Stimulated activated naive CD8-positive, alpha-beta T cell treated with anti-CD3 and anti-CD28 coated beads, Interleukin-15, Interleukin-2, amounts not matched to agents 100 U/mL and 50 U/mL, for 24 hours (primary cell): ENCODE measurements at places on chromosomes 7 and 10.
A peak's percentile ranks its signal among the peaks of the same experiment; 100 is the strongest.

GRCh38 chr7:66602159-66602558 is 26.5 kb upstream of the KCTD7 start:
- DNase-seq: no peak

DNA sequence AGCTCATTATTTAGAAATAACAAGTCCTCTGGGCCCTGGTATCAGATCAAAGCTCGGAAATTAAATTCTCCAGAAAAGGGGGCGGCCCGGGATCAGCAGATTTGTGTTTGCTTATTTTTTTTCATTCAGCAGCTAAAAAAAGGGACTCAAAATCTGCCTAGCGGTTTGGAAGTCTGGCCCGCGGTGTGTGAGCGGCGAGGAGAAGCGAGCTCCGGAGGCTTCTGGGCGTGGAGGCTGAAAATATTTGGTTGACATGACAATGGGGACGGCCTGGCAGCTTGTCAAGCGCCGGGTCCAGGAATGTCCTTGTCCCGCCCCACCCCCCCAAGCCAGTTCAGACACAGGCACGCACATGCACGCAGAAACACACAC is 43.4 kb downstream of the FOXL3 start:
- DNase-seq: no peak

DNA sequence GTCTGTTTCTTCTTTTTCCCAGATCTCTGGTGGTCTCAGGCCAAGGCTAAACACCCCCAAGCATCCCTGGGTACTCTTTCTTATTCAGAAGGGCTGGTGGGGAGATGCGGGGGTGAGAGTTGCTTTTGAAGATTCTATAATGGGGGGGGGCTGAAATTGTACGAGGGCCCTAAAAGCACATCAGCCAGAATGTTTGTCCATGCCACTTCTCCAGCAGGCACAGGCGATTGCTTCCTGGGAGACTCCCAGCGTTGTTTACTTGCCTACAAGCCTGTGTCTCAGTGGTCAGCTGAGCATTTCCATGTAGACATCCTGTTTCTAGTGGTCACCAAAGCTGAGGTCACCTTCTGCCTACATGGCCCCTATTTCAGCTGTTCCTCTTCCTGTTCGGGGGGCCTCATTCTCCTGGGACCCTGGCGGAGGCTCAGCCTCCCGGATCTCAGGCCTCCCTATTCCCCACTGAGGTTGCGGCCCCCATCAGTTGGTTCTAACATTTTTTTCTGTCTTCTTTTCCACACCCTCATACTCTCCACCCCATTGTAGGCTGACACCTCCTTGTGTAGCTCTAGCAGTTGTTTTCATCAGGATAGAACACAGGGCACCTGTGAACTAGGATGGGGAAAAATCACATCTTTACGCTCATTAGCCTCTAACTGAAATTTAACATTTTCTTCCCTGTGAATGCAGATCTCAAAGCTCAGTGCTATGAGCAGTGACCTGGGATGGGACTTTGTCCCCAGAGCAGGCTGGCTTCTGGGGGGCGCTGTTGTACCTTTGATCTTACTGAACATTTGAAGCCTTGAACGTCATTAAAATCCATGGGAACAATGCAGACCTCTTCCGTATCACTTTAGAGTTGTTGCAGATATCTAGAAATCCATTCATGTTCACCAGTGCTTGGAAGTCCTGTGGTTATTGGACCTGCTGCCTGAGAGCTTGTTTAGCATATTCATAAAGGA is 286.5 kb downstream of the GLRX3 start:
- no peak for DNase-seq

DNA sequence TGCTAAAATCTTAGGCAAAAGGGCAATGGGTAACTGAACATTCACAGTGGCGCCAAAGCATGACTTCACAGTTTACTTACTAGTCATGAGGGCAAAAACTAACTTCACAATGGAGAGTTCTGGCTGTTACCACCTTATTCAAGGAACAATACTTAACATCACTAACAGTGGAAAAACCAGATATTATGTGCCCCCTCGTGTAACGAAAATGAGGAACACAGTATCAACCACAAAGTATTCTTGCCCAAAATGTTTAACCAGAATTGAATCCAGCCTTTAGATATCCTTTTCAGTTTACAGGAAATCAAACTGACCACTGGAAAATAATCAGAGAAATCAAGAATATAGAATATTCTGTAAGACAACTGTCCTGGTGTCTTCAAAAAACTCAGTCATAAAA is 9.5 kb downstream of the C7orf25 start:
- no peak for DNase-seq

DNA sequence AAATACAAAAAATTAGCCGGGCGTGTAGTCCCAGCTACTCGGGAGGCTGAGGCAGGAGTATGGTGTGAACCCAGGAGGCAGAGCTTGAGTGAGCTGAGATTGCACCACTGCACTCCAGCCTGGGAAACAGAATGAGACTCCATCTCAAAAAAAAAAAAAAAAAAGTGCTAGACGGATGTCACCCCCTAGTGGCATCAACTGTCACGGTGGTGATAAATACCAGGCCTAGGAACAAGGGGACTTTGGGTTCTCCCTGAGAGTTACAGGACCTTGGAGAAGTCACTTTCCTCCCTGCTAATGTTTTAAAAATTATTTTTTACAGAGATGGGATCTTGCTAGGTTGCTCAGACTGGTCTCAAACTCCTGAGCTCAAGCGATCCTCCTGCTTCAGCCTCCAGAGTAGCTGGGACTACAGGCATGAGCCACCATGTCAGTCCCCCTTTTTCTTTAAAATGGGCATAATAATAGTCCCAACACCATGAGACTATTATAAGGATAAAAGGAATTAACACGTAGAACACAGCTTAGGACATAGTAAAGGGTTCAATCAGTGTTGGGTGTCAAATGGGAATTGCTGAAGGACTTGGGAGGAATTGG is 2.6 kb upstream of the TMEM130 start:
- peak; percentile 22 for DNase-seq

GRCh38 chr7:80054356-80054755 is 80.3 kb upstream of the GNAI1 start:
- DNase-seq: no peak

- DNase-seq: no peak
Measured at GRCh38 chr7:37211097-37211880, 237.4 kb downstream of the ELMO1 start.

GRCh38 chr7:2043316-2044039 is 189.3 kb downstream of the MAD1L1 start:
- DNase-seq: peak; percentile 1

- DNase-seq: no peak
Measured at GRCh38 chr7:89800761-89801160, 353.5 kb upstream of the STEAP1 start.

GRCh38 chr7:66170309-66171231 is 34.6 kb upstream of the TPST1 start:
- DNase-seq: no peak

DNA sequence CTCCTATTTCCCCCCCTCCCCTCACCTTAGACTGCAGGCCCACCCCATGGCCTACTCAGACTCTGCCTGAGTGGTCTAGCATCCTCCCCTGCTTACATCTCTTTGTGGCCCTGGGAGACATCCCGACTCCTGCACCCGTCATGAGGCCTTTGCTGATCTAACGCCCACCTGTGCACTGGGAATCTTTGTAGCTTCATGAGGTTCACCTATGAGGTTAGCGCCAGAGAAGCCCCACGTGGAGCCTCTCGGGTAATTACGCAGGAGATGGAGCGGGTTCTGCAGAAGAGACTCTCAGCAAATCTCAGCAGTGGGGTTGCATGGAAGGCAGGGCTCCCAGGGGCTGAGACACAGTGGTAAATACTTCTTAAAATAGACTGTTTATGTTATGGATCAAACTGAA is 43.5 kb upstream of the HSPA12A start:
- DNase-seq: no peak

GRCh38 chr7:142477079-142477651 is 219.3 kb upstream of the PRSS58 start:
- no peak for DNase-seq

- DNase-seq: no peak
Measured at GRCh38 chr10:20608503-20608902, 288.6 kb downstream of the NEBL start.

DNA sequence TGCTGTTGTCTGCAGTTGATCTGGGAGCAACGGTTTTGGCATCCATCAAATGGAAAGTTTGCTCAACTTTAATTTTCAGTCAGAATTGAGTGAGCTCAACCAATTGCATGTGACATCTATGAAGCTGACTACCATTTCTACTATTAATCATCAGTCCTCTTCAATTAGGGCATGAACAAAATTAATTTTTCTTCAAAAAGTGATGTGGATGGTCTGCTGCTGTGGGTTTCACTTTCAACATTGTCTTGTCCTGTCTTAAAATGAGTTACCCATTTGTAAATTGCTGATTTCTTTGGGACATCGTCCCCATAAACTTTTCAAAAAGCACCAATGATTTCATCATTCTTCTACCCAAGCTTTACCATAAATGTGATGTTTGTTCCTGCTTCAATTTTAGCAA is 176.7 kb upstream of the LRRN3 start:
- DNase-seq: no peak

GRCh38 chr10:125084191-125084613 is 76.2 kb downstream of the CTBP2 start:
- DNase-seq: no peak

DNA sequence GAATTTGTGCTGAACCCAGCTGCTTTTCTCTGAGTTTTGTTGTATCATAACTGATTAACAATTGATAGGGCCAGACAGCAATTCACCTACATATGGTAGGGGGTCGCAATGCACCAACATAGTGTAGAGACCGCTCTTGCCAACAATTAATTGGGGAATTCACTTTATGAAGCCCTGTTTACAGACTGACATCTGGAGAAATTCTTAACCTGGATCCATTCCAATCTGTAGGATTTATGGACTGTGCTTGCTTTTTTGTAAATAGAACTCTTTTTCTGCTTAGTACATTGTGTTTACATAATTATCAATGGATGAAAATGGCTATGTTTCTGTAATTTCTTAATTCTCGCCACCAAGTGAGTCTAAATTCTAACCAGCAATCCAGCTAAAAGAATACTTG is 311.7 kb upstream of the BMPER start:
- no peak for DNase-seq

DNA sequence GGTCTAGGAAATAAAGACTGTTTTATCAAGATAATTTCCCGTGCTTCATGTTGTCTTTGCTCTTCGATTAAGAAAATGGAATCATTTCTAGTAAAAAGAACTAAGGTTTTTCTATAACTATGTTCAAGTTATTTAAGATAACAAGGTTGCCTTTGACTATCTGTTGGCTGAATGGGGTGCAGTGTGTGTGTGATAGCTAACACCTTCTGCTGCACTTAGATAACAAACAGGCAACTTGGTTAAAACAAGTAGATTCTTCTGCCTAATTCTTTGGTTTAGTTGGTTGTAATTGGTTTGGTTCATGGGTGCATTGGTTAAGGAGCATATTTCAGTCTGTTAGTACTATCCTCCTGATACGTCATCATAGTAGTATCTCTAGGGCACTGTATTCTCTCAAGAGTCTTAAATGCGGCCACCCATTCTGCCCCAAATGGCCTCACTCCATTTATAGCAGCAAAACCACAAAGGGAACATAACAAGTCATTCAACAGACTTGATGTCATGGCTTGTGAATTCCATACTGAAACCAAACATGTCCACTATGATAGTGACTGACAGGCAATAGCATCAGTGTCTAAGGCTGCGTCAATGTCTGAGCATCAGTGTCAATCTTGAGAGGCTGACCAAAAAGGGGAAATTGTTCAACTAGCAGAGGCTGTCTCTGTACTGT is 55.7 kb downstream of the CCDC3 start:
- DNase-seq: no peak

- DNase-seq: no peak
Measured at GRCh38 chr10:110442746-110443145, 55.0 kb upstream of the DUSP5 start.

DNA sequence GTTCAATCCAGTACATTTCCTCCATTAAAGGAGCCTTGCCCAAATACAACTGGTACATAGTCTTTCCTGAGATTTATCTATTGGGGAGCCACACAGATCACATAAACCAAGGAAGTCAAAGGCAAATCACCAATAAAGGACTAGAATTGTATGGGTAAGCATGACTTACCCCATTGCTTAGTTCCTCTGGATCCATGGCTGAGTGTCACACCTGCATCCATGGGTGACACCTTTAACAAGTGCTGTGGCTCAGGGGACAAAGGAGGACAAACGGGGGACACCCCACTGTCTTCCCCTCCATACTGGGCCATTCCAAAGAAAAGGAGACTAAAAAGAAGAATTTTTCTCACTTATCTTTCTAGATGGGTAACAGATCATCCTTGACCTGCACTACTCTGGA is 30.4 kb downstream of the ZNF92 start:
- no peak for DNase-seq

DNA sequence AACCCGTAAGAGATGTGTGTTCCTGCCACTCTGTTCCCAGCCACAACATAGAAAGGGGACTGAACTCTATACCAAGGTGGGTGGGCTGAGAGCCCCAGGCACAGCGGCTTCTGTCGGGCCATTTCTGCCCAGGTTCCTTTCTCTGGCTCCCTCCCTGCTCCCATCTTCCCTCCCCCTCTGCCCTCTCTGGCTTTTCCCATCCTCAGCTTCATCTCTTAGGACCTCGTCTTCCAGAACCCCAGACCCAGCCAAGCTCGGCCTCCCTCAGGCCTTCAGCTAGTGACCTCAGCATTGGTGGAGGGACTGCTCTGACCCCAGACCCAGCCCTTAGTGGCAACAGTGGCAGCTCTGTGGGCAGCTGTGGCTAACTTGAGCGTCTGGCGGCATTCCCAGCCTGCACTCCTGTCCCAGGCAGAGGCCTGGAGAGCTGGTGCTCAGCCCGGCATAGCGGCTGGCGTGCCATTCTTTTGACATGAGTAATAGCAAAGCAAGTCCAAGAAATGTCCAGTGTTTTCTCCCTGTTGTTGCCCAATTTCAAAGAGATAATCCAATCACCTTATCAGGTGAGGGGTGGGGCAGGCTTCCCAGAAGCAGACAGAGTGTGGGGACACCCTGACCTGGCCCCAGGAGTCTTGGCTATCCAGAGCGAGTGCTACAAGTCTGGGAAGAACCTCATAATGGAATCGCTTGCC is 15.9 kb downstream of the PTPRE start:
- no peak for DNase-seq
